T-helper 9 cell (primary cell): ENCODE measurements at places on chromosomes 6 and 20.

- DNase-seq, result no peak
Observed at GRCh38 chr6:112626468-112627082, 279.4 kb downstream of the RFPL4B start.

- DNase-seq, result no peak
Observed at GRCh38 chr6:32974016-32974333, 5.6 kb downstream of the BRD2 start.

DNA sequence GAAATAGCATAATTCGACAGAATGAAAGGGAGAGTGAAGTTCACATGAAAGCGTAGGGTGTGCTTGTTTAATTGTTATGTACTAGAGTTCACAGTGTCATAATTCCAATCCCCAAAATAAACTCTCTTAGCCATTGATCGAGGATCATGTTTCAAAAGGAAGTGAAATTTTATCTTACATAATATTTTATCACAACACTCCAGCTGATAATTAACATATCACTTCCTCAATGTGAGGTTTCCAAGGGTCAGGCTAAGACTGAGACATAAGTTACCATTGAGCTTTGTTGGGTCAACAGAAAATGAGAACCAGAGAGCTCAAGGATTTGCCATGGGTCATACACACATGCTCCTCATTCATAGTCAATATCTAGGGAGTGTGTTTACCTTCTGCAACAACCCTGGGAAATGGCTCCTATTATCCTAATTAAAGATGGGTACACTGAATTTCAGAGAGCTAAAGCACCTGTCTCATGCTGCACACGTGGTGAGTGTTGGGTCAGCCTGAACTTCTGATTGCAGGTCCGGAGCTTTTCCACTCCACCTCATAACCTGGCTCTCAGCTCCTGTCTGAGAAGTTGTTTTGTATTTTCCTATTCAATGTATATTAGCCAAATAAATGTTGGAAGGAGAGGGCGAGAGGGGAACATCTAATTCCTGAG, 3.0 kb downstream of the GSTA2 start:
- DNase-seq, result no peak

DNA sequence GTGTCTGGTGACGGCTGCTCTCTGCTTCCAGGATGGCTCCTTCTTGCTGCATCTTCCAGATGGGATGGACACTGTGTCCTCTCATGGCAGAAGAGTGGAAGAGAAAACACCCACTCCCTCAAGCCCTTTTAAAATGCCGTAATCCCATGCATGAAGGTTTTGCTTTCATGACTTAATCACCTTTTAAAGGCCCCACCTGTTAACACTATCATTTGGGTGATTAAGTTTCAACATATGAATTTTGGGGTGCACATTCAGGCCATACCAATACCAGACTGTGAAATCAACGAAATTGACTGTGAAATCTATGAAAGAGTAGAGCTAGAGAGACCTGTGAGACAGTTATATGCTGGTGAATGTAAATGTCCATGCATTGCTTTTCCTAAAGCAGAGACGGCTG, 374.3 kb upstream of the CHD6 start:
- no peak for DNase-seq

GRCh38 chr6:72703093-72703492, 81.2 kb downstream of the KCNQ5 start:
- DNase-seq, result no peak

GRCh38 chr6:12030993-12031550, 19.0 kb downstream of the HIVEP1 start:
- DNase-seq, result no peak
